Left ventricle myocardium superior (tissue), 1 donor: ENCODE measurements at places on chromosomes 12 and 14. TPM values are rescaled to one million over a fixed set of nuclear protein-coding genes. Genes with fewer than 3 reads are reported as not detected.

GRCh38 chr14:102370305-102370809, 7.6 kb downstream of the TECPR2 start:
- DNase-seq = peak; percentile 31

- no peak for DNase-seq
Measured at GRCh38 chr12:9388379-9388778, 180.2 kb upstream of the PZP start.

DNA sequence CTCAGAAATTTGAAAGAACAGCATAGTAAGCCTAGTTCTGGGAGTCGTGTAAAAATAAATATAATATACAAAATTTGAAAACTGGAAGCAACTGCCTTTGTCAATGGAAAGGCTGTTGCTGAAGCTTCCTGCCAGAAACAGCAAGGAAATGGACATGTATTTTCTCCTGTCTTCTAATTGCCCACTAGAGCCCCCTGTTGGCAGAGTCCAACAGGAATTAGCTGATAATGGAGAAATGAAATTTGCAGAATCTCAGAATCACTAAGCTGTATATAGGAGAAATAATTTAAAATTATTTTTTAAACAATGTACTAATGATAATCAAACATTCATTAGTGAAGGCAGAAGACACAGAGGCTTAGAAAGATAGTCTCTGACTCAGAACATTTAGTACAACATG, 414.8 kb downstream of the SLC6A15 start:
- DNase-seq = no peak

- DNase-seq = no peak
Measured at GRCh38 chr14:104826861-104827176, 25.9 kb downstream of the ZBTB42 start.

DNA sequence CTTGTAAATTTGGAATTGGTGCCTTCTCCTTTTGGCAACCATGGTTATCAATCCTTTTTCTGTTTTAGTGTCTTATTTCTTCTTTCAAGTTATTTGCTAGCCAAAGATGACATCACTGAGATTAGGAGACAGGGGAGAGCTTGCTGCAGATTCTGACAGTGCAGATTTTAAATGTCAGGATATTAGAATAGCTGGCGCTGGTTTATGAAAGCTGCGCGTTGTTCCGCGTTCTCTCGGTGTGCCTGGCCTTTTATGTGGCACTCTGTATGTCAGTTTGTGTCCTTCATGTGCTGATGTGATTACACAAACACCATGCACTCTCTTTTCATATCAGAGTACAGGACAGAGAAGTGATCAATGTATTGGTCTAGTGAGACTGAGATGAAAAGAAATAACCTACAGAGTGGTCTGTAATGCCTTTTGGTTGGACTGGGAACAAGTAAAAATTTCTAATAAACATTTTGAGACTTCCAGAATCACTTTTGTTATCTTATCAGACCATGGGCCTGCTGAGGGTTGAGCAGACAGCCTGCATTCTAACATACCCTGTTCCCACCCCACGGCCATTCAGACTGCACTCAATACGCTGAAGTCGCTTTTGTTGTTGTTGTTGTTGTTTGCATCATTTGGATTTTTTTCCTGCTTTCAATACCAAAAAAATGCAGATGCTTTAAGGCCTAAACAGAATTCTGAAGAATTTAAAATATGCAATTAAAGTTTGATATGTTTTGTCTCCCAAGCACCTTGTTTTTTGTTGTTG, 49.7 kb upstream of the TRAF3 start:
- no peak for DNase-seq

GRCh38 chr14:44701563-44702263, 194.6 kb upstream of the FSCB start:
- DNase-seq = no peak

ANO2 gene
- 16.1 TPM for total RNA-seq

KCNK13 gene
- 4.5 TPM for total RNA-seq

CCDC196 gene
- not detected for total RNA-seq

OR4K14 gene
- total RNA-seq = not detected

AQP5 gene
- 0.40 TPM for total RNA-seq

KLHDC2 gene
- 85.5 TPM for total RNA-seq
